ENCODE measurements at places on chromosomes 7 and 10.

GRCh38 chr10:114800361-114800760, 21.2 kb upstream of the FHIP2A start:
- H3K36me3 ChIP-seq: peaks cover 34% of the 10 kb centered on the region
- H3K27ac ChIP-seq: peak overlapping the region; percentile 79
- no peaks in the 10 kb centered on the region for H3K27me3 ChIP-seq
- H3K4me1 ChIP-seq: peaks cover 34% of the 10 kb centered on the region
- peak overlapping the region; percentile 77 for H3K4me3 ChIP-seq

- DNase-seq: no peak
- peaks cover 4% of the 10 kb centered on the region for H3K4me1 ChIP-seq
- H3K36me3 ChIP-seq: no peaks in the 10 kb centered on the region
- H3K27me3 ChIP-seq: peaks cover 7% of the 10 kb centered on the region
- no peak overlapping the region for H3K4me3 ChIP-seq
Measured at GRCh38 chr10:60762554-60762953, 15.7 kb upstream of the CDK1 start.

GRCh38 chr10:94397549-94398370, 4.6 kb upstream of the TBC1D12 start:
- peaks cover 30% of the 10 kb centered on the region for H3K27me3 ChIP-seq
- no peaks in the 10 kb centered on the region for H3K36me3 ChIP-seq
- no peak overlapping the region for H3K27ac ChIP-seq
- peaks cover 3% of the 10 kb centered on the region for H3K4me1 ChIP-seq

DNA sequence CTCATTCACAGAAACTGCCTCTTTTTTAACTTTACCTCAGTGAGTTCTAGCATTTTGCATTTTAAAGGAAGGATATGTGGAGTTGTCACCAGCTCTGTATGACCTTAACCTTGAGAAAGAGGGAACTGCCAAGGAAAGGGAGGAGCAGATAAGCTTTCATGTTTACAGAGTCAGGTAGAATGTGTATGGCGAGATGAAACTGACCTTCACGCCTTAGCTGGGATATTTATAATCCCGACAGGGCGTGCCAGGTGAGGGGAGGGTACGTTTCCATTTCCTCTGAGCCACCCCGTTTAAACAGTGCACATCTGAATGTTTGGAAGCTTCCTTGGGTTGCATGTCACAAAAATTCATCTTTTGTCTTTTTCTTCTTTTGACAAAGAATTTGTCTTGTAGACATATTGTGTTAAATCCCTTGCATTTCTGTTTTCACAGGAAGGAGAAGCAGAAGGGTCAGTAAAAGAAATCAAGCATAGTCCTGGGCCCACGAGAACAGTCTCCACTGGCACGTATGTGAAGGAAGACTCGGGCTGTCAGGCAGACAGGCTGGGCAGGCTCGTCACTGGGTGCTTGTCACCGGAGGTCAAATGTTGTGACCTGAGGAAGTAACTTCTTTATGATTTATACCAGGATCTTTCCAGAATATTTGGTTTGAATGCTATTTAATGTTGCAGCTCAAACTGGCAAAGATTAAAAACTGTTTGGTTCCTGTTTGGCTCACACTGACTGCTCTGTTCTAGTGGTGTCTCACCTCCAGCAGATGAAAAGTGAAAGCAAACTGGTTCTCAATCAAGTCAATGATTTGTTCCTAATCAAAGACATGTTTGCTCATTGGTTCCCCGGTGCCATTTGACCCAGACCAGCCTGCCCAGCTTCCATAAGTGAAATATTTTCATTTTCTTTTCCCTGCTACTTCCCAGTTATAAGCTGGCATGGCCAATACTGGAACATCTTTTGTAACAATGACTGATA, 16.2 kb downstream of the OPTN start:
- peak overlapping the region; percentile 11 for H3K4me3 ChIP-seq
- DNase-seq: no peak
- peak overlapping the region; percentile 30 for H3K27ac ChIP-seq
- peaks cover 16% of the 10 kb centered on the region for H3K4me1 ChIP-seq

- H3K27ac ChIP-seq: no peak overlapping the region
- H3K4me3 ChIP-seq: no peak overlapping the region
- no peaks in the 10 kb centered on the region for H3K36me3 ChIP-seq
- peaks cover 13% of the 10 kb centered on the region for H3K4me1 ChIP-seq
- peaks cover 16% of the 10 kb centered on the region for H3K27me3 ChIP-seq
Measured at GRCh38 chr10:132579027-132579859, 41.7 kb downstream of the INPP5A start.

DNA sequence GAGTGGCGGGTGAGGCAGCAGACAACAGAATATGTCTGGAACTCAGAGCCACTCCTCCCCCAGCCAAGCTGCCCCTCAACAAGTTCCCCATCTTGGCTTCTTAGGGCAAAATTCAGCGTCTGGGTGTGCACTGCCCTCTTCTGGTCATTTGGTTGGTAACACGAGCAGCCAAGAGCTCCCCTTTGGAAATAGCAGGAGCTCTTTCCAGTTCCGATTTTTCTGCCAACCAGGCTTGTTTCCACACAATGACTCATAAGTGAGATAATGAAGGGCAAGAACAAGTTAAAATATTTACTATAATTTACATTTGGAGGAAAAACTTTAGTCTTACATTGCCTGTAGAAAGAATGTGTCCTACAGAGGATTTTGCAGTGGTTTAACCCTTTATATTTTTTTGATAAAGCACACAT, 70.5 kb downstream of the ADCYAP1R1 start:
- no peaks in the 10 kb centered on the region for H3K4me1 ChIP-seq
- H3K27me3 ChIP-seq: peaks cover 2% of the 10 kb centered on the region
- no peaks in the 10 kb centered on the region for H3K36me3 ChIP-seq
- H3K4me3 ChIP-seq: no peak overlapping the region
- no peak for DNase-seq

GRCh38 chr10:121070275-121071070, 219.3 kb downstream of the WDR11 start:
- no peaks in the 10 kb centered on the region for H3K27me3 ChIP-seq
- H3K4me3 ChIP-seq: no peak overlapping the region
- no peak overlapping the region for H3K27ac ChIP-seq

DNA sequence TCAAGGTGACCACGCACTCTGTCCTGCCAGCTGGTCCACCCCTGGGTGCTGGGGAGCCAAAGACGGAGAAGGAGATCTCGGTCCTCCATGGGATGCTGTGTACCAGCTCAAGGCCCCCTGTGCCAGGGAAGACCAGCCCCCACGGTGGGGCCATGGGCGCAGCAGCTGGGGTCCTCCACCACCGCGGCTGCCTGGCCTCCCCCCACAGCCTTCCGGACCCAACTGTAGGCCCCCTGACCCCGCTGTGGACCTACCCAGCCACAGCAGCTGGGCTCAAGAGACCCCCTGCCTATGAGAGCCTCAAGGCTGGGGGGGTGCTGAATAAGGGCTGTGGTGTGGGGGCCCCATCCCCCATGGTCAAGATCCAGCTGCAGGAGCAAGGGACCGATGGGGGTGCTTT, 5.4 kb downstream of the NYAP1 start:
- H3K36me3 ChIP-seq: no peaks in the 10 kb centered on the region
- DNase-seq: no peak
- no peak overlapping the region for H3K27ac ChIP-seq
- peaks cover 16% of the 10 kb centered on the region for H3K27me3 ChIP-seq

GRCh38 chr7:2015251-2015871, 217.4 kb downstream of the MAD1L1 start:
- H3K36me3 ChIP-seq: no peaks in the 10 kb centered on the region
- no peak overlapping the region for H3K4me3 ChIP-seq
- no peak for DNase-seq
- H3K27ac ChIP-seq: no peak overlapping the region

DNA sequence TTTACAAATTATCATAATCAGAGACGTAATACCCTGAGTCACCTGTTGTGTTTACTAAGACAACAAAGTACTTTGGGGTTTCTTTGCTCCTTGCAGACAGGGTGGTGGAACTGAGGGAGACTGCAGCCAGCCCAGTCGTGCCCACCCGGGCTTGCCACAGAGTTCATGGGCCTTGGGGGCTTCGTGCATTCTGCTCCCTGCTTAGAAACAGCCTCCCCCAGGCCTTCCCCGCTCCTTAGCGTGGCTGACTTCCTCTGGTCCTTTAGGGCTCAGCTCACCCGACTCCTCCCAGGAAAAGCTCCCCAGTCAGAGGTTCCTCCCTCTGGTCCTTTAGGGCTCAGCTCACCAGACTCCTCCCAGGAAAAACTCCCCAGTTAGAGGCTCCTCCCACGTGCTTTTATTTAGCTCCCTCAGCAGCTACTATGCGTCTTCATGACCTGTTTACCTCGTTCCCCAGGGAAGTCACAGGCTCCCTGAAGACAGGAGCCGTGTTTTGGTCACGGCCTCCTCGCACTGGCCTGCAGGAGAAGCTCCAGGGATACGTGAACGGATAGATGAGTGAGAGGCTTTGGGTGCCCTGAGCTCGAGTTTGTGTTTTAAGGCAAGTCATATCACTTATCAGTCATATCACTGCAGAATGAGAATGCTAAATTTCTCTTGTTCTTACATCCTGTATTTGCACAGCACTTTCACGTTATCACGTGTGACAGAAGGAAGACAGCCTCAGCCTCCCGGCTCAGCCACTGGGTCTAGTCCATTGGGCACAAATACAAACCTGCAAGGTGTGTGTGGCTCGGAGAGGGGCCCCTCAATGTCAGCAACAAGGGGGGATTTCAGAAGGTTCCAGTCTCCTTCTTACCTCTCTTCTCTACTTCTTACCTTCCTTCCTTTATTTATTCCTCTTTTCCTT, 52.7 kb upstream of the VIPR2 start:
- H3K36me3 ChIP-seq: no peaks in the 10 kb centered on the region
- peak; percentile 55 for DNase-seq
- peak overlapping the region; percentile 78 for H3K4me3 ChIP-seq

- no peaks in the 10 kb centered on the region for H3K4me1 ChIP-seq
- no peaks in the 10 kb centered on the region for H3K36me3 ChIP-seq
- peaks cover 10% of the 10 kb centered on the region for H3K27me3 ChIP-seq
- H3K27ac ChIP-seq: no peak overlapping the region
Measured at GRCh38 chr10:86354761-86355540, 11.6 kb downstream of the GRID1 start.

GRCh38 chr10:15320522-15321203, 50.4 kb downstream of the FAM171A1 start:
- no peak for DNase-seq
- H3K36me3 ChIP-seq: no peaks in the 10 kb centered on the region
- H3K27ac ChIP-seq: no peak overlapping the region
- peaks cover 4% of the 10 kb centered on the region for H3K4me1 ChIP-seq
- H3K4me3 ChIP-seq: no peak overlapping the region
- H3K27me3 ChIP-seq: peaks cover 10% of the 10 kb centered on the region

DNA sequence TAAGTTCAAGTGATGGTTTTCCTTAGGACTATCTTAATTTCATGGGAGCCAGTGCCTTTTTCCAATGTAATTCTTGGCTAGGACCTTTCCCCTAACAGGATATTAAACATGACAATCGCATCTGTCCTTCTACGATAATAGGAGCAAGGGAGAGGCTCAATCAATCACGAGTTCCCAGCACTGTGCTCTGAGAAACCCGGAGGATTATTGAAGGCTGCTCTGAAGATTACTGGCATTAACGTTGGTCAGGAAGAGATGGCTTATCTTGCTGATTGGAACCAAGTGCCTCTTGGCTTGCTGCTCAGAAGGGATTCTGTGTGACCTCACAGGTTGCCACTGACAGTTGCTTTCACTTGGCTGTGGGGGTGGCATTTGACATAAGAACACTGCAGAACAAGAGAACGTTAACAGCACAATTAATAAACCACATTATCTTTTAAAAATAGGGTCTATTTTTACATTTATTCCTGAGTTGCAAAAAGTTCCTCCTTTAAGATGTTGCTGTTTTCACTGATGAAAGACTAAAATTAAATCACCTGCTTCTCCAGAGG, 252.1 kb upstream of the TAC1 start:
- H3K27me3 ChIP-seq: no peaks in the 10 kb centered on the region
- no peak overlapping the region for H3K4me3 ChIP-seq
- H3K27ac ChIP-seq: no peak overlapping the region
- no peaks in the 10 kb centered on the region for H3K36me3 ChIP-seq

- H3K4me3 ChIP-seq: no peak overlapping the region
- H3K27me3 ChIP-seq: peaks cover 4% of the 10 kb centered on the region
- H3K27ac ChIP-seq: no peak overlapping the region
- H3K4me1 ChIP-seq: peaks cover 15% of the 10 kb centered on the region
- DNase-seq: no peak
Measured at GRCh38 chr10:84534168-84534567, 205.8 kb downstream of the CCSER2 start.

DNA sequence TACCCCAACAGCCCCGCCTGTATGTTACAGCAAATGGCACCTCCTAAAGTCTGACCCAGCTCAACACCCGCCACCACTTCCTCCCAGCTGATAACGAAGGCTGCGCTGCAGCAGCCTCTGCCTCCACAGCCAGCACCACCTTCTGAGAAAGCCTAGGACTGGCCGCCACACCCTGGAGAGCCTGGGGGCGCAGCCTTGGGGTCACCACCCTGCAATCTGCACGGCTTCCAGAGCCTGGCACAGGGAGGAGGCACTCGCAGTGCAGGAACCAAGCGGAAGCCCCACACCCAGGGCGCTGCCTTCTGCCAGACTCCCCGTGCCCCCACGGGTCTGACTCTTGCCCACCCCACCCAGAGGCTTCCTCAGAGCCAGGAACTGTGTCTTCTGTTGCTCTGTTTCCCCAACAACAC, 112.5 kb downstream of the MAD1L1 start:
- no peaks in the 10 kb centered on the region for H3K36me3 ChIP-seq
- H3K27ac ChIP-seq: no peak overlapping the region
- peaks cover 16% of the 10 kb centered on the region for H3K4me1 ChIP-seq
- peak; percentile 55 for DNase-seq
- no peak overlapping the region for H3K4me3 ChIP-seq

GRCh38 chr10:101140084-101140949, 9.2 kb downstream of the TLX1 start:
- no peak overlapping the region for H3K4me3 ChIP-seq
- no peak overlapping the region for H3K27ac ChIP-seq
- H3K36me3 ChIP-seq: no peaks in the 10 kb centered on the region
- H3K27me3 ChIP-seq: peaks cover 89% of the 10 kb centered on the region
- peaks cover 9% of the 10 kb centered on the region for H3K4me1 ChIP-seq
- DNase-seq: no peak

- no peaks in the 10 kb centered on the region for H3K4me1 ChIP-seq
- no peak overlapping the region for H3K27ac ChIP-seq
- peaks cover 23% of the 10 kb centered on the region for H3K27me3 ChIP-seq
- no peak overlapping the region for H3K4me3 ChIP-seq
- H3K36me3 ChIP-seq: no peaks in the 10 kb centered on the region
Measured at GRCh38 chr7:37817591-37817960, 30.8 kb upstream of the NME8 start.

DNA sequence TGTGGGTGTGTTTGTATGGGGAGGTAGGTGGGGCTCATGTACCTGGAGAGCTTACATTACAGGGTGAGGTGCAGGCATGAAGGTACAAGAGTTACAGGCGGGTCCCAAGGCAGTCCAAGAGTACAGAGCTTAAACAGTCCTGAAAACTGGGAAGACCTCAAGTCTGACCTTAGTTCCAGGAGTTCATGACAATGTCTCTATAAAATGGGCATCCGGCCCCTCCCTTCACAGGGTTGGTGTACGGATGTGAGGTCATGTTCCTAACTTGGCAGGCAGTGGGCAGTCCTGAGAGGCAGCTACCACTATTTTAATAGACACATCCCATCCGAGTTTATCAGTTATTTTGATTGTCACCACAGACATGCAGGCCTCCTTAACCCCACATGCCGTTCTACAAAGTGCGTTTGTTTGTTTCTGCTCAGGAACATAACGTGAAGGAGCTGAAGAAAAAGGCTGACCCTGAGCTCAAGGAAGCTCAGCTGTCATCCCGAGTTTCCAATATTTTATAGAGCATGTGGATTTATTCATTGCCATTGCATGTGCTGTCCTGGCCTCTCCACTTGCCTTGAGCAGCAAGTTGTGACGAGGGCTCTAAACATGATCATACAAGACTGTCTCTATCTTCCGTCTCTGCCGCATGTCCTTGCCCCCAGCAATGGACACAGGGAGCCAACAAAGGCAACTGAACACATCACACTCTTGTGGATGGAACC, 647.5 kb upstream of the IGFBP3 start:
- no peak for DNase-seq
- no peak overlapping the region for H3K27ac ChIP-seq
- no peak overlapping the region for H3K4me3 ChIP-seq
- no peaks in the 10 kb centered on the region for H3K27me3 ChIP-seq

Data from activated T-helper 2 cell treated with anti-CD3 and anti-CD28 coated beads, Interferon-gamma antibody, Interleukin-2, Interleukin-4, amounts not matched to agents 10 μg/mL and 5 μg/mL and 100 μg/mL, durations not matched to agents 14 hours and 24 hours and 36 hours (primary cell).